ENCODE measurements at places on chromosomes 5 and 9.

- DNase-seq = no peak
Observed at GRCh38 chr9:87108661-87109060, 161.4 kb upstream of the GAS1 start.

DNA sequence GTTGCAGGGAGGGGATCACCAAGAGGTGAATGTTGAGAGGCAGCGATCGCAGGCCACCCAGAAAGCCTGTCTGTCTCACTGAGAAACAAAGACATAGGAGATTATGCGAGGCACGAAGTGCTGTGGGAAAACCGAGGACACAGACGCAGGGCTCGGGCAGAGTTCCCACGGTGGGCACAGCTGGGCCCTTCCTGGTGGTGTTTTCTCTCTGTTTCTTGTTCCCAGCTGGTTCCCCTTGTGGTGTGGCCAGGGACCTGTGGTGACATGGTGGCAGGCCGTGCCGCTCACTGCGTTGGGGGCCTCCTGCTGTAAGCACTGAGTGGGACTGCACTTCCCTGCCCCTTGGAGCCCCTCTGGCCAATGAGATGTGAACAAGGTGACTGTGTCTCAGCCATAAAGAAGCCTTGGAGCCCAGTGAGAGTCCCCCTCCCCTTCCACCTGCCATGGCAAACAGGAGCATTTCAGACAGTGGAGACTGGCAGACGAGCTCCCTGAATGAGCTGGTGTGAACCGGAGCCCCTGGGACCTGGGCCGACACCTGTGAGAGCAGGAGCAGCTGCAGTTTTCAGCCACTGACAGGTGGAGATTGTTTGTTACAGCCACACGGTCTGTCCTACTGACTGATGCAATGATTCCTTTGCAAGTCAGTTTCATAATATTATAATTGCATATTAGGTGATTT, 13.2 kb upstream of the IRX4 start:
- no peak for DNase-seq

DNA sequence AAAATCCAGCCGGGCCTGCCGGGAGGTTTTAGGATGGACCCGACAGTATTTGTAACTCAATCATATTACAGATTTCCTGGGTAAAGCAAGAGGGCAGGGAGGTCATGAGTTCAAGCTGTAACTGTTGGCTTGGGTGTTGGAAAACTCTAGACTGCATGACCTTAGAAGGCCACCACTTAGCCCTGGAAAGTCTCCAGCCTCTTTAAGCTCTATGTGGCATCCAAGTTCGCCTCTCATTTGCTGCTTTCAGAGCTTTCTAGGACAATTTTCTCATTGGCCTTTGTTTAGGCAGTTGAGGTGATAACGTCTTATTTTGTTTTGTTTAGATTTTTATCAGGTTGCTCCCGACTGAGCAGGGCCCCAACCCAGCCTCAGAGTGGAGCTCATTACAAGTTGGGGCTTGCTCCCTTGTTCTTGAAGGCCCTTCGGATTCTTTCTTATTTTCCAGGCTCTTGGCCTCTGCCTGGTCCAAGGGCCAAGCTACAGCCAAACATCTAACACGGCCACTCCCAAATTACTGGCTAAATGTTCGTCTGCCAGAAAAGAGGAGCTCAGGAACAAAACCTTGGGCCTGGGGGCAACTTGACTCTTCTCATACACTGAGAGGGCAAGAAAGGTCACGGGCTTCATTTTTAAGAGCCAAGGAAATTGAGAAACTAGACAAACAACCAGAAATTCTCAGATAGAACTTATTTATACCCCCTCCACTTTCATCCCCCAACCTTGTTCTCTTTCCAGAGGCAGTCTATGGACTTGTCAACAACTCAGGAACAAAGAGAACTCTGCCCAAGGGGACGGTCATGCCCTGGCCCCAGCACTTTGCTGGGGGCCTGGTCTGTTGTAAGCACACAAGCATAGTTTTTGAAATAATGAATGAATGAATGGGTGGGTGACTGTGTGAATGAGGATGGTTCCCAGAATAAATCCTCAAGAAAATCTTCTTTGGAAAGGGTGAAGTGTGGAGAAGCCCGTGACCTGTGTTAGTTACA, 526.9 kb downstream of the BNC2 start:
- no peak for DNase-seq

DNA sequence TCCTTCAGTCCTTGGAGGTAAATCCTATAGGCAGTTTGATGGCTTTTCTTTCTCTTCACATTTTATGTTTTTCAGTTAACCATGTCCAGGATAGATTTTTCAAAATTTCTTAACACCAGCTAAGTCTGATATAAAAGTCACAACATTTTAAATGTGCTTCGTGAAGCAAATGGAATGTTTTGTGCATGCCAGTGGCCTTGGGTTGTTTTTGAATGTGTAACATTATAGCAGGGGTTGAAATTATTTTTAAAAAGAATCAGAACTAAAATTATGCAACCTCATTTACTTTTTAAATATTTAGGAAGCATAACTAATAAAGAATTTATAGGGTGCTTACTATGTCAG, 201.1 kb downstream of the ARHGEF28 start:
- DNase-seq = no peak

GRCh38 chr9:93387791-93388190, 63.7 kb upstream of the FAM120A start:
- DNase-seq = peak; percentile 64

GRCh38 chr9:110809038-110809595, 140.5 kb downstream of the MUSK start:
- no peak for DNase-seq

- no peak for DNase-seq
Observed at GRCh38 chr5:104533498-104533897, 970.9 kb upstream of the NUDT12 start.

GRCh38 chr9:137453643-137454081, 5.5 kb downstream of the NSMF start:
- DNase-seq = peak; percentile 84

DNA sequence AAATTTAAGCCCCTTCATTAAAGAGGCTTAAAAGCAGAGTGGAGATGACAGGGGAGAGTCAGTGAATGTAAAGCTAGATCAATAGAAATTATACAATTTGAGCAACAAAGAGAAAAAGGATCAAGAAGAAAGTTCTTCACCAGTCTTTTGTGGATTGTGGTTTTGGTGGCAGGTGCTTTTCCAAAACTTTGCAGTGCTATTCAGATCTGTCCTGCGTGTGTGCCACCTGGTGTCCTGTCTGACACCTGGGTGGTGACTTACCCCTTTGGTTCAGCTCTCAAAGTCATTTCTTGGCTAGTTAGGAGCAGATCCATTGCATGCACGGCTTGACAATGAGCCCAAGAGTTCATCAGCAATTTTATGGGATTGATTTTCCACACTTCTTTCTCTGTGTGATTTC, 69.4 kb downstream of the SREK1 start:
- no peak for DNase-seq

GRCh38 chr9:95645992-95646391, 129.2 kb upstream of the PTCH1 start:
- no peak for DNase-seq

DNA sequence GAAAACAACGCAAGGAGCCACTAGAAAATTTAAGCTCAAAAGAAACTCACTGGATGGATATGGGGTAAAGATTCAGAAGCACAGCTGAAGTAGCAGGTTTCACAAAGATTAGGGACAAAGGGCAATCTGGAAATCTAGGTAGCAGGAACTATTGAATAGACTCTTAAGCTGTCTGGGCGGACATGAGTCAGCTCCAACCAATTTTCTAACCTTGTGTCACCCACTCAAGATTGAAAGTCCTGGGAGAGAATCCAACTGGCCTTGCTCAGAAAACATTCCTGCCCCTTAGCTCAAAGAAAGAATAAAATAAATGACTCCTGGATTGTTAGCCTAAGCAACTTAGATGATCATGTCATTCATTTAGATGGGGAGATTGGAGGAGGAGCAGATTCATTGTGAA, 69.2 kb downstream of the STK32A start:
- DNase-seq = no peak

GRCh38 chr5:14807471-14807870, 64.1 kb downstream of the ANKH start:
- no peak for DNase-seq

DNA sequence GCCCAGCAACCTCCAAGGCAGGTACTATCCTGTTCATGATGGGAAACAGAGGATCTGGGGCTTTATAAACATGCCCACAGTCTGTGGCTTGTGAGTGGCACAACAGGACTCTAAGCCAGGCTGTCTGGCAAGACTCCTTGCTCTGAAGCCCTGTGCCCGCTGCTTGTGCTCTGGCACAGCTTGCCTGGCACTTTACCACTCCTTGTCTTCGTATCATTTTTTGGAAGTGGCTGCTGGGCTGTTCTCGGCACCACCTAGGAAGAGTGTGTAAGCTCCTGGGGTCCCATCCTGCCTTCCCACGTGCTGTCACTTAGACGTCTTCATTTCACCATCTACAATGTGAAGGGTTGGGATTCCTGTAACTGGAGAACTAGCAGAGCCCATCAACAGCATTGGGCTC, 59.3 kb upstream of the GLRX start:
- no peak for DNase-seq

All from left colon (tissue), 2 donors.